ENCODE measurements at places on chromosomes 16 and 17.
A peak's percentile ranks its signal among the peaks of the same experiment; 100 is the strongest.

DNA sequence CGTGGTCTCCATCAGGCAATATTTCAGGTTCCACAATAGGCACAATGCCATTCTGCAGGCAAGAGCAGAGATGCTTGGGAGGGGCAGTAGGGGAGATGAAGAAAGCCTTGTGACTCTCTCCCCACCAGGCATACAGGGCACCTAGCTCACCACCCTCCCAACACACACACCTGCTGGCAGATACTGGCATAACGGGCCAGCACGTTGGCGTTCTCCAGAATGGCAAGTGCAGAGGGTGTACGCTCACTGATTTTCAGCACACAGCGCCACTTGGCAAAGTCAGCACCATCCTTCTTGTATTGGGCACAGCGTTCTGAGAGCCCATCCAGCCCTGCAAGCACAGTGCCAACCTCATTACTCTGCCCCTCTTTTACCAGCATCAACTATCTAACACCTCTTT lies 2.2 kb downstream of the ALDOC start:
- DNase-seq, result no peak

DNA sequence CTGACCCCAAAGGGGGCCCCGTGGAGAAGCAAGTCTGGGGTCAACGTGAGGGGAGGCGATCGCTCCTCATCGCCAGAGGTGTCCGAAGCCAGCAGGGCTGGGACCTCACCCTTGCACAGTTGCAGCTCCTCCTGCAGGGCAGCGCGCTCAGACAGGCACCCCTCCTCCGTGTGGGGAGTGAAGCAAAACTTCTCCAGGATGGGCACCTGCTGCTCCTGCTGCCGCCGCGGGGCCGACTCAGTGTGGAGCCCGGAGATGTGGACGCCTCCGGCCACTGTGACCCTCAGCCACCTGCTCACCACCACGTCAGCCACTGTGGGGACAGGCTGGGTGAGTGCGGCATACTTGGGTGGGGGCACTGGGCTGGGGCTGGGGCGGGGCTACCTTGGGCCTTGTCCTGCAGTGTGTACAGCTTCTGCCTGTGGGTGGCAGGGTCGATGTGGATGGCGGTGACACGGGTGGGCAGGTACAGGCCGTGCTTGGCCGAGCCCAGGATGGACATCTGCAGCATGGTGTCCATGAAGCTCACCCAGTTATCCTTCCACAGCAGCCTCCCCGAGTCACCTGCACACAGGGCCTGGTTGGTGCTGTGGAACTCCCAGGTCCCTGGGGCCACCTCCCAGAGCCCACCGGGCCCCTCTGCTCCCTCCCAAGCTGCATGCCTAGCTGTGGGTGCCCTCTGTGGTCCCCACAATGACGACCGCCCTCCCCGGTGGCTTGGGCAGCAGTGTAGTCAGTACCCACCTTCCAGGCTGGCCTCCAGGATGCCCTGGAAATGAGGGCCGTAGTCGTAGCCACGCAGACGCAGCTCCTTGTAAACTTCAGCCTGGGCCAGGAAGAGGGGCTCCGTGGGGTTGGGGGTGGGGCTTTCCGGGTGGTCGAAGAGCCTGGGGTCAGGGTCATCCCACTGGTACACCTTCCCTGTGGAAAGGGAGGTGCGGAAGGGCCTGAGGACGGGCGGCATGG lies 10.8 kb downstream of the FASN start:
- DNase-seq, result no peak

GRCh38 chr17:1039123-1039507 lies 42.2 kb downstream of the TIMM22 start:
- DNase-seq, result no peak

DNA sequence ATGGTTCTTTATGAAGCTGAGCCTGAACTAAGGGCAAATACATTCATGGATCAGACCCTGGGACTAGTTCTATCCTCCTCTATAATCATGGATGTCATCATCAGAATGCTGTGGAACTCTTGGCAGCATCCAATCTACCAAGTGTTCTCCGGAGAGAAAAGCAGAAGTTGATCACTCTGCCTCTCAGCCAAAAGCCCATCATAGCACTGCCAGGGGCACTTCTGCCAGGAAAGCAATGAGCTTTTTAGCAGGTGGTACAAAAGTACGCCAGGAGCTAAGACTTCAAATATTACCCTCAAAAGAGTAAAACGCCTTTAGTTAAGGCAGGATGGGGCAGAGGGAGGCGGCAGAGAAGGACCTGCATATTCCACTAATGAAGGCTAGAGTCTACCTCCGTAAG lies 279.0 kb downstream of the SLC39A11 start:
- no peak for DNase-seq

- DNase-seq, result no peak
These were observed 13.3 kb upstream of the COG7 start for GRCh38 chr16:23466162-23466885.

DNA sequence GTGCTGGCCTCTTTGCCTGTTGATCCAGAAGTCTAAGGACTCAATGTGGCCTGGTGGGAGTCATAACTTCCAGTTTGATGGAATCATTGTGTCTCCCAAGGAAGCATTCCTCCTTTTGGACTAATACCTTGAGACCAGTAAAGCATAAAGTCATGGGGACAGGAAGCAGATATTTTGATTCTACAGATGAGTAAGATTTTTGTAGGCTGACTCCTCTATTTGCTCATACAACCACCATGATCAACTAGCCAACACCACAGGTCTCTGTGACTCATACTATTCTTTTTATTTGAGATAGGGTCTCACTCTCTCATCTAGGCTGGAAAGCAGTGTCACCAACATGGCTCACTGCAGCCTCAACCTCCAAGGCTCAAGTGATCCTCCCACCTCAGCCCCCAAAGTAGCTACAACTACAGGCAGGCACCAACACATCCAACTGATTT lies 6.2 kb downstream of the MT2A start:
- DNase-seq, result no peak

- peak; percentile 75 for DNase-seq
These were observed 21.7 kb downstream of the ACSF3 start for GRCh38 chr16:89115216-89115861.

DNA sequence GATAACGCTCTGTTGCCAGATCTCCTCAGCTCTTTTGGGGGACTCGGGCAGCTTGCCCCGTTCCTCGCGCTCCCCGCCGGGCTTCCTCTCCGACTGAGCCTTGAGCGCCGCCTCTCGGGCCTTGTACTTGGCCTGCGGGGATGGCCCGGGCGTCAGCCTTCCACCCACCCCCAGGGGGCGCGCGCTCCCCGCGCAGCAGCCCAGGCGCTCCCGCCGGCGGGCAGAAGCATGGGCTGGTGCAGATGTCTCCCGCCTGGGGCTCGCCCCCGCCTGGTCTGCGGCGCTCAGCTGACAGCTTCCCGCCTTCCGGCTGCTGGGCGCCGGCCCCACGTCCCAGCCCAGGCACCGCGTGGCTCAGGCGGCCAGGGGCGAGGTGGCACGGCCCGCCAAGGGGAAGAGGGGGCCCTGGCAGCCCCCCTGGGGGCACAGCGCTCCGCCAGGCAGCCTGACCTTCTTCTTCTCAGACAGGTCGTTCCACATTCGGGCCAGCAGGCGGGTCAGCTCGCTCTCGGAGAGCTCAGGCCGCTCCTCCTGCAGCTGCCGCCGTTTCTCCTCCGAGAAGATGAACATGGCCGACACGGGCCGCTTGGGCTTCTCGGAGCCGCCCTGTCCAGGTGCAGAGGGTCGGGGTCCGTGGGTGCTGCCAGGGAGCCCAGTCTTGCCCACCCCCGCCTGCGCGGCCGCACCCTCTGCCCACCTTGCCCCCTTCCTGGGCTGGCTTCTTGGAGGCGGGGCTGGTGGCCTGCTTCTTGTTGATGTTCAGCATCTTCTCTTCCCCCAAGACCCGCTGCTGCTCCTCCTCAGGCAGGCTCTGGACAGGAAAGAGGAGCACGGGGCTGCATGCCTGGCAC lies 8.9 kb downstream of the UBTF start:
- peak; percentile 81 for DNase-seq

DNA sequence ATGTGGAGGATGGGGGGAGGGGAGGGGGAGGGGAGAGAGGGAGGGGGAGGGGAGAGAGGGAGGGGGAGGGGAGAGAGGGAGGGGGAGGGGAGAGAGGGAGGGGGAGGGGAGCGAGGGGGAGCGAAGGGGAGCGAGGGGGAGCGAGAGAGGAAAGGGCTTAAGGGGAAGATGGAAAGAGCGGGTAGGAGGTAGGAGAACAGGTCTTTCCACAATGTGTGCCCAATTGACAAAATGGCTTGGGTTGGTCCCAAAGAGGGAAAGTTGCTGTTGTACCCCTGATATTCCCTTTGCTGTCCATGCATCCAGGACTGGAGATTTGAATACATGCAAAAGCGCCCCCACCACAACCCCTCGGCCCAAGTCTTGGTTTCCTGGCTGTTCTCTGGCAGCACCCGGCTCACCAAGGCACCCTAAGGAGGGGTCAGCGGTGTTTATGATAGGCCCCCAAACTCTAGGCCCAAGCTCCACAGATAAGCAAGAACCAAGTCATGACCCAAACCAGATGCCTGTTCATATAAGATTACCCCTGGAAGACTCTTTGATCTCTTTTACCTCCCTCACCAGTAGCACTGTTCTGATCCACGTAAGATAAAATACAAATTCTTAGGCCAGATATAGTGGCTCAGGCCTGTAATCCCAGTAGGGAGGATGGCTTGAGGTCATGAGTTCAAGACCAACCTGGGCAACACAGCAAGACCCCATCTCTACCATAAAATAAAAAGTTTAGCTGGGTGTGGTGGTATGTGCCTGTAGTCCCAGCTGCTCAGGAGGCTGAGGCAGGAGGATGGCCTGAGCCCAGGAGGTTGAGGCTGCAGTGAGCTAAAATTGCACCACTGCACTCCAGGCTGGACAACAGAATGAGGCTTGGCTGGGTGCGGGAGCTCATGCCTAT lies 119.6 kb downstream of the ZFHX3 start:
- DNase-seq, result no peak

DNA sequence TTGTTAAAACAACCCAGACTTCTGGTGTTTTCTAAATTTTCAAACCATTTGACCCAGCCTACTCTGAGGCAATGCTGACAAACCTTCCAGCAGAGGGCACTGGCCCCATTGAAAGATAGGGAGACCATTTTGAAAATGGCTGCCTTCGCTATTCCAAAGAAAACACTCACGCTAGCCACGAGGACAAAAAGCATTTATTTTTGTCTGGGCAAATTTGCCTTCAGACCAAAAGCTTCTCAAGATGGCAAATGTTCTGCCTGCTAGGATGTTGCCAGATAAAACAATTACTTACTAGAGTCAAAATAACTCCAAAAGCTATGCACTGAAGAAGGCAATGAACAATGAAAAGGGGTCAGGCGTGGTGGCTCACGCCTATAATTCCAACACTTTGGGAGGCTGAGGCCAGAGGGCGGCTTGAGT lies 296.7 kb upstream of the IRX5 start:
- no peak for DNase-seq

DNA sequence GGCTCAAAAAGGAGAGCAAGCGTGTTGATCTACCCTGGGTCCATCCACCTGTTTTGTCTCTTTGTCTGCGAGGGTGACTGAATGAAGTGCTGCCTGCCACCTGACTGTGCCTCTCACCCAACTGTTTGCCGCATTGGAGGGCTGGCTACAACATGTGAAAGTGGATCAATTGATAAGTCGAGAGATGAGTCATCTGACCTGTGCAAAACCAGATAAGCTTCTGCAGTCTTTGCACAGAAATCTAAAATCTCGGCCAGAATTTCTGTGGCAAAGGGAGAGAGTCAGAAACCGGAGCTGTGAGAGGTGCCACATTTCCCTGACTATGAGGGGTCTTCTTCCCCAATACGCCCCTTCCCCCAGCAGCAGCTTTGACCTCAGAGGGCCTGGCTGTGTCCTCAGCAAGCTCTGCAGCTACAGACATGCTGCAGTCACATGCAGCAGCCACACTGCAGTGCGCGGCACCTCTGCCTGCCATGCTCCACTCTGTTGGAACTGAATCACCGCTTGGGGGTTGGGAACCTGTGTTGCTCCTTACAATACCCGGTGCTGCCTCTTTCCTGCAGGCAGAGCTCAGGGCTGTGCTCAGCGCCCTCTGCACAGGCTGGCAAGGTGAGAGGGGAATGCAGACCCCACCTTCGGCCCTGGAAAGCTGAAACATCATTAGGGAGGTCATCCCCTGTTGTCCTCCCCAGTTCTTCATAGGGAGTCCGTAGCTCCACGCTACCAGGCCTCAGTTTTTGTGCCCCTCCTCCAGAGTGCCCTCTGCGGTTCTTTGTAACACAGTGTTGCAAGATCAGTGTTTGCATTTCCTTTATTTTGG lies 16.2 kb upstream of the HAS3 start:
- DNase-seq, result no peak

- no peak for DNase-seq
These were observed 664.5 kb upstream of the SALL1 start for GRCh38 chr16:51815523-51815922.

DNA sequence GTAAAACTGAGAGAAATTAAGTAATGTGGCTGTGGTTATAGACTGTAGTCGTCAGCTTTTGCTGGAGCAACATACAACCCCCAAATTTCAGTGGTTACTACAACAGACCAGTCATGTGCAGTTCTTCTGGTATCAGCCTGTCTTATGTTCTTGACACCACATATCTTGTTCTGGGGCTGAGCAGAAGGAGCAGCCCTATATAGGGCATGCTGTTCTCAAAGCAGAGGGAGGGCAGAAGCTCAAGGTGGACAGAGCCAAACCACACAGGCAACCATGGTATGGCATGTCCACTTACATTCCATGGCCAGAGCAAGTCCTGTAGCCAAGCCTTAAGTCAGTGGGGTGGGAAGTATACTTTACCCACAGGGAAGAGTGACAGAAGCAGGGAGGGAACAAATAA lies 7.7 kb downstream of the PRKAR1A start:
- no peak for DNase-seq

DNA sequence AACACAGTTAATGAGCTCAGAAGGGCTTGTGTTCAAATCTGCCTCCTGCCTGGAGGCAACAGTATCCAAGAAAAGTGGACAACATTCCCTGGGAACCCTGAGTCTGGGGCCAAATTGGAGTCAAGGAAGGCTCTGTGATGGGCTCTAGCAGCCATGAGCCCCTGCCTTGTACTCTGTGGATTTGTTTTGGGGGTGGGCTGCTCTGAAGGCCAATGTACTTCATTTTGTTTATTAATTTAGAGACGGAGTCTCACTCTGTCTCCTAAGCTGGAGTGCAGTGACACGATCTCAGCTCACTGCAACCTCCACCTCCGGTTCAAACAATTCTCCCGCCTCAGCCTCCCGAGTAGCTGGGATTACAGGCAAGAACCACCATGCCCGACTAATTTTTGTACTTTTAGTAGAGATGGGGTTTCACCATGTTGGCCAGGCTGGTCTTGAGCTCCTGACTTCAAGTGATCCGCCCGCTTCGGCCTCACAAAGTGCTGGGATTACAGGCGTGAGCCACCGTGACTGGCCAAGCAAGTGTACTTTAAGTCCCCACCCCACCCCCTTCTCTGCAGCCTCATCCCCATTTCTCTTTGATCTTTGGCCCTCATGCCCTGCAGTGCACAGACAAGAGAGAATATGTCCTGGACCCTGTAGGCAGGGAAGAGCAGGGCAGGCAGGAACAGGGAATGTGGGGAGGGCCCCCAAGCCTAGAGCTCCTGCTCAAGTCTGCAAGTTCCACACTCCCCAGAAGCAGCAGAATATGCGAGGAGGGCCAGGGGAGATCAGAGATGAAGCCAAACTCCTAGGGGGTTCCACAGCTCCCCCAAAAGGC lies 2.7 kb upstream of the GIP start:
- no peak for DNase-seq
